ENCODE measurements at places on chromosomes 4 and X.

DNA sequence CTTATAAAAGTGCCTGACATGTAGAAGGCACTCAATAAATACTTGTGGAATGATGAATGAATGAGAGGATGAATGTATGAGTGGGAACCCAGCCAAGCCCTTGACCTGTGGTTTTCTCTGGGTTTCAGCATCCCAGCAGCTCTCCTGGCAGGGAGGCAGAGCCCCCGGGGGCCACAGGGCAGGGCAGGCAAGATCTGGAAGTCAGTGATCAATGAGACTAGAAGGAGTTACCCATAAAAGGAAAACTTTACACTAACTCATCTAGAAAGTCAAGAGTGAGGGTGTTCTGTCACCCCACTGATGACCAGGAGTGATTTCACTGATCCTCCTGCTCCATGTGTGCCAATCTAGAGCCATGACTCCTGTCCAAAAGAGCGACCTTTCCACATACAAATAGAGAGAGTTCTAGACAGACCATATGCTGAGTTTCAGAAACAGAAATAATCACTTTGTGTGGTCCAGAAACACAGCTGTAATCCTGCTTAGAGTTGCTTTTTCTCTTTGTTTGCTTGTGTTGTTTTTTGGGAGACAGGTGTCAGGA, 37.4 kb downstream of the MGARP start:
- DNase-seq: no peak

DNA sequence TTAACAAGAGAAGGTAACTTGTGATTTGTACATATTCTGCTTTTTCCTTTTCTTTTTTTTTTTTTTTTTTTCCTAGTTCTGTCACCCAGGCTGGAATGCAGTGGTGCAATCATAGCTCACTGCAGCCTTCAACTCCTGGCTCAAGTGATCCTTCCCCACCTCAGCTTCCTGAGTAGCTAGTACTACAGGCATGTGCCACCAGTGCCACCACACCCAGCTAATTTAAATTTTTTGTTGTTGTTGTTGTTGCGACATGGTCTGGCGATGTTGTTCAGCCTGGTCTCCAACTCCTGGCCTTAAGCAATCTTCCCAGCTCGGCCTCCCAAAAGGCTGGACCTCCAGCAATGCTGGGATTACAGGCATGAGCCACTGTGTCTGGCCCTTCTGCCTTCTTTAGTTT, 1.5 kb upstream of the TACR3 start:
- DNase-seq: no peak

GRCh38 chr4:81509191-81509590, 37.5 kb upstream of the RASGEF1B start:
- no peak for DNase-seq

- DNase-seq: no peak
Observed at GRCh38 chr4:139278485-139278884, 1.5 kb downstream of the MGARP start.

- DNase-seq: no peak
Observed at GRCh38 chr4:70747874-70748273, 26.1 kb downstream of the RUFY3 start.

DNA sequence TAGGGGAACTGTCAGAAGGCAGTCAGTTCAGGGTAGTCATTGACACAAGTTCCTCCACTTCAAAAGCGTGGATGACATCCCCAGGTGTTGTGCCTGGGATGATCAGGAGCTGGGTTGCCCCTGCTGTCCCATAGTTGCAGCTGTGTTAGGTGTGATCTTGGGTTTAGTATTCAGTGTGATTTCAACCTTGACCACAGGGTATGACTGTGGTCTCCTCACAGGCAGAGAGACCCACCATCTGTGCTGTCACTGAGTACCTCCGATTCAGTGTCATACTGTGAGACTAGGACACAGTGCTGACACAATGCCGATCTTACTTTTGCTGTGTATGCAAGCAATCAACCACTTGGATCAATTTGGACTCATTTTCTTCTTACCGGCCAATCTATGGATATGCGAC, 25.2 kb downstream of the FOXR2 start:
- no peak for DNase-seq

DNA sequence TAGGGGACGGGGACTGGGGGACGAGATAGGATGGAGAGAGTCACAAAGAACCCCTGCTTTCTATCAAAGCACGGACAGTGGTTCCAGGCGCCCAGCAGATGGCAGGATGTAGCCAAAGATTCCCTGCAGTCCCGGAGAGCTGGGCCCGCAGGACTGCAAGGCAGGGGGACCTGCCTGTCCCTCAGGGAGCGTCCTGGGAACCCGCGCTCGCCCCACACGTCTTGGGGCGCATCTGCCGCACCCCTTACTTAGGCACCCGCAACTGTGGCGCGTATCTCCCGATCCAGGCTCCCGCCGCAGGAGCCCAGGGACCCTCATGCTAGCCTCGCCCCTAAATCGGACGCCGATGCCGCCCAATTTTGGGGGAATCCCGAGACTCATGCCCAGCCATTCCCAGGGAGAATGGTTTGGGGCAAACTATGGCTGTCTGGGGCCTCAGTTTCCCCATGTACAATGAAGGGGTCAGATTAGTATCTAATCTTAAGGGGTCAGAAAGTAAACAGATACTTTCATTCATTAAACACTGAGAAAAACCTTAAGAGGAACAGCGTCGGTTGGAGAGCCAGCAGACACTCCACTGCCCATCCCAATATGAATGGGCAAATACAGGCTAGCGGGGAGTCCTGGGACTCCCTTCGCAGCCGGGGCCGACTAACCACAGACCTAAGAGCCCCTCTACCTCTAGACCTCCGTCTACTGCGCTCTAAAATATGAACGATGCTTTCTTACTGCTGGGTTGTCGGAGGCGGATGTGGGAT, 581 bp upstream of the STK32B start:
- DNase-seq: peak; percentile 80

GRCh38 chrX:9108054-9108453, 74.1 kb upstream of the FAM9B start:
- no peak for DNase-seq

DNA sequence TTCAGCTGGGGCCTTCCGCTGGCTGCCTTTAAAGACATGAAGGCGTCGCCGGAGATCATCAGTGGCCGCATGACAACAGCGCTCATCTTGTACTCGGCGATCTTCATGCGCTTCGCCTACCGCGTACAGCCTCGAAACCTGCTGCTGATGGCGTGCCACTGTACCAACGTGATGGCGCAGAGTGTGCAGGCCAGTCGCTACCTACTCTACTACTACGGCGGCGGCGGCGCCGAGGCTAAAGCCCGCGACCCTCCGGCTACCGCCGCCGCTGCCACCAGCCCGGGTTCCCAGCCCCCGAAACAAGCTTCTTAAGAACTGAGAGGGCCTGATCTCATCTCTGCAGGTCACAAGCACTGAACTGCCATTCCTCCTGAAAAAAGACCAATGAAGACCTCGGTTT, 437 bp downstream of the MPC1L start:
- DNase-seq: no peak

DNA sequence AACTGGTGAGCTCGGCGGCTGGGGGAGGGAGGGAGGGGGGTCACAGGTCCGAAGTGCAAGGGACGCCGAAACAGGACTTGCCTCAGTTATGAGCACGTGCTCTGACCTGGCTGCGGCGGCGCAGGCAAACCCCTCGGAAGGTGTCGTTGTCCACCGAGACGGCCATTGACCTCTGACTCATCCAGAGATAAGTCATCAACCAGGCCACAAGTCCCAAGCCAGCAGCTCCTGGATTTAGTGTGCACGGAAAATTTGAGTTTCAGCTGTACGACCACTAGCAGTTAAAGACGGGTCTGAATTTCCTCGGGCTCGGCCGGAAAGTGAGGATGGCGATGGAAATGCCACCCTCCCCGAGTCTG, 674 bp downstream of the SH3D19 start:
- DNase-seq: peak; percentile 84

DNA sequence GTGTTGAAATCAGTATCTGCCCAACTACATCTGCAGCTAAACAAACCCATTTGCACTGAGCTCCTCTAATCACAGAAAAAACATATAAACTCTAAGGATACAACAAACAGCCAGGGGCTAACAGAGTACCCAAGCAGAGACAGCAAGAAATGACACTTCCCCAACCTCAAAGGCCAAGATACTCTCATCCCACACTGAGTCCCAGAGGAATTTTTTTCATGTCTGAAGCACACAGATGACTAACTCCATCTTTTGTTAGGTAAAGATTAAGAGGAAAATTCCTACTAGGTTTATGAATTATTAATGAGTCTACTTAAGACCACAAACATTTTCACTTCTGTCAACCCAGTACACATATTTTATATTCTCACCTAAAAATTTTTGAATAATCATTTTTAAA, 31.6 kb downstream of the SEPSECS start:
- no peak for DNase-seq

- DNase-seq: no peak
Observed at GRCh38 chr4:110970642-110971041, 347.8 kb upstream of the PITX2 start.

GRCh38 chr4:15691346-15692135, 9.9 kb downstream of the FAM200B start:
- DNase-seq: no peak

DNA sequence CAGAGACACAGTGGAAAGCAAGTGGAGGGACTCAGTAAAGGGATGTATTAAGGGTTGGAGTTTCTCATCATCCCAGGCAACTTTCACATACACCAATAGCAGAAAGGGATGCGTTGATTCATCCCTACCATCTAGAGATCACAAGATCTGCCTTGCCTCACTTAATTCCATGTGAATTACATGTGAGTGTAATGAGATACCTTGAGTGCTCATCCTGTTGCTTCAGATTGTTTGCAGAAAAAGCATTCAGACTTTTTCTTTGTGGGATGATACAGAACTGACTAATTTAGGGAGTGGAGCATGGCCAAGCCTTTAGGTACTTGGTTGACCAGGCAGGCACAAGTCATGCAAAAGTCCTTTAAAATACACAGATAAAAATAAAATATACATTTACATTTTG, 124.8 kb upstream of the SLIT2 start:
- DNase-seq: no peak

- no peak for DNase-seq
Observed at GRCh38 chr4:37244583-37245390, at the start of gene NWD2. NWD2 (plus strand) TSS chr4:37244743; CDS start chr4:37245068, 325 bp downstream.

GRCh38 chrX:3788494-3789233, 75.2 kb upstream of the PRKX start:
- no peak for DNase-seq

GRCh38 chrX:104921584-104922205, 298.8 kb downstream of the TEX13A start:
- peak; percentile 56 for DNase-seq

DNA sequence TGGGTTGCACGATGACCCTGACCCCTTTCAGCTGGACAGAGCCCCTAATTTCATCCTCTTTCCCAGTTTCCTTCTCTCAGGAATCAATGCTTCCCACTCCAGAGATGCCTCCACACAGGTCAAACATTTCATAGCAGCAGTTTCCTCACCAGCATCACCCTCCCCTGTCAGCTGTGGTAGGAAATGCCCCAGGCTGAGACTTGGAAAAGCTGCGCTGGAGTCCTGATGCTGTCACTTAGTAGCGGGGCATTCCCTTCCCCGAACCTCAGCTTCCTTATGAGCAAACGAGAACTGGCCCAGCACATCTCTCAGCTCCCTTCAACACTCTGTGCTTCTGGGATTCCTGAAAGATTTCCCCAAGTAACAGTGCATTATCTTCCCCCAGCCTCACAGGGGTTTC, 2.7 kb downstream of the GJB1 start:
- DNase-seq: no peak

DNA sequence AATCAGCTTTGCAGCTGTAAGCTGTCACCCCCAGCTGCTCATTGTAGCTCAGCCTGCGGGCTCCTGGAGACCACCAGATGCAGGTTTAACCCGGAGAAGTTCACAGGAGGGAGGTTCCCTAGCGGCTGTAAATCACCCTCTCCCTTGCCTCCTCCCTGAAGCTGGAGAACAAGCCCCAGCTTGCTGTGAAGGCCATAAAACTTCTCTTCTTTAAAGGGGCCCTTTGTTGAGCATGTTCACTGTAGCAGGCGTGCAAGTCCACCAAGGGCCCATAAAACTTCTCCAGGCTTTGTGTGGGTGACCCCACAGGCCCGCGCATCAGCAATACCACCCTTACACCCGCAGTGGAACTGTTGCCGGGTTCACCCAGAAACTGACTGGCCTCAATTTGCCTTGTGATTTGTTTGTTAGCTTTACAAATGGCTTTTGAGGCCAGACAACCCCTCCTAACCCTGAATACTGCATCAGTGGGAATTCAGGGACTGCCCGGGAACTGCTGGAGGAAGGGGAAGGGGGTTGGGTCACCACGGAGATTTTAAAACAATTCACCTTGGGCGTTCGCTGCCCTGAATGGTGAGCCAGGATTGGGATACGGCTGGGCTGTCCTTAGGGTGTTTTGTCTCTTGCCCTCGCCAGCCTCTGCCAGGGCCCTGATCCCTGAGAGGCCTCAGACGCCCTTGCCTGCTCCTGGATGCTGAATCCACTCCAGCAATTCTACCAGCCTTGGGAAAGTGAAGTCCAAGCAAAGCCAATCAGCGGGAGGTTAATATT, 49.5 kb upstream of the ATP6AP2 start:
- DNase-seq: no peak

DNA sequence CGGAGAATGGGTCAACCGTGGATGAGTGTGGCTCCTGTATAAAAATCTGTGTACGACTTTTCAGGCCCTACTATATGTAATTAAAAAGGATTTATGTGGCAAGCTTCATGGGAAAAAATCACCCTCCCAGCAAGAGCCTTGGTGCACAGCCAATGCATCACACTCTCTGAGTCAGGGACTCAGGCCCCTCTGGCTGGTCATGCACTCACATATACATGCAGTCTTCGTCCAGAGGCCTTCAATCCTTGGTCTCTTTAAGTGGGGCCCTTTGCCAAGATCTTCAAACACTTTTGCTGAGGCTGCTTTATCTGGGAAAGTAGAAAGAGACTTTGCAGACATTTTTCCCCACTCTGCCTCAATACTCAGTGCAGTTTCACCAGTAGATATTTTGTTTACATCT, 311.4 kb upstream of the FSTL5 start:
- DNase-seq: no peak

DNA sequence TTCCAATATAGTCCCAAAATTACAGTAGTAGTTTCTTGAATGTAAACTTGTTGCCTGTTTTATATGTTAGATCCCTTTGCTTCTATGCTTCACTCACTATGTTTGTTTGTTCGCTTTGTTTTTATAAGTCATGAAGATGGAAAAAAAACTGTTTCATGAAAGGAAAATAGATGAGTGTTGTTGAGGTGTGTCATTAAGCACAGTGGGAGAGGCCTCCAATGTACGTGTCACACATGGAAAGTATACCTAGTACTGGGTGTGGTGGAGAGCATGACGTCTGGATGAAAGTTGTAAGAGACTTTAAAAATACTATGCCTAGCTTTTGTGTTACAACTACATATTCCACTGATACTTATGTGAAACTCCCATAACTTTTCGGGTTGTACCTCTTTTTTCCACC, 28.4 kb downstream of the PLS3 start:
- no peak for DNase-seq

- DNase-seq: no peak
Observed at GRCh38 chrX:130716781-130717413, 186.1 kb downstream of the ENOX2 start.

DNA sequence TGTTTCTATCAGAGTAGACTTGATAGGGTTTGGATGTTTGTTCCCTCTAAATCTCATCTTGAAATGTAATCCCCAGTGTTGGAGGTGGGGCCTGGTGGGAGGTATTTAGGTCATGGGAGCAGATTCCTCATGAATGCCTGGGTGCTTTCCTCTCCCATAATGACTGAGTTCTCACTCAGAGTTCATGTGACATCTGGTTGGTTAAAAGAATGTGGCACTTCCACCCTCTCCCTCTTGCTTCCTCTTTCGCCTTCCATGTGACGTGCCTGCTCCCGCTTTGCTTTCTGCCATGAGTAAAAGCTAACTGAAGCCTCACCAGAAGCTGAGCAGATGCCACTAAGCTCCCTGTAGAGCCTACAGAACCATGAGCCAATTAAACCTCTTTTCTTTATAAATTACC, 47.3 kb upstream of the SRPX start:
- DNase-seq: no peak
